ENCODE measurements at places on chromosomes 5 and 9.

DNA sequence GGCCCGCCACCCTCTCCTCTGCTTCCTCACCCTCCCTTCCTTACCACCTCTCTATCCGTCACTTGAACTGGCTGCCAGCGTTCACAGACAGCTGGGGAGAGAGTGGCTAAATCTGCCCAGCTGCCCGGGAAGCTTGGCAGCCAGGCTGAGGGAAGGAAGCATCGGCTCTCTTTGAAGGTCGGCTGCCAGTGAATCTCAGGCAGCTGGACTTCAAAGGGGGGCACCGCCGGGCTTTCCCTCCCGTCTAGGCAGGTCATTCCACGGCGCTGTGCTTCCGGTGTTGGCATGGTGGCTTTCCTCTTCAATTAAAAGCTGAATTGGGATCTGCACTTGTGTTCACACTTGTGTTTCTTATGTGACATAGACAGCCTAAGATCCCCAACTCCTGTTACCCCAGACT lies 174.0 kb downstream of the GDNF start:
- DNase-seq = no peak

DNA sequence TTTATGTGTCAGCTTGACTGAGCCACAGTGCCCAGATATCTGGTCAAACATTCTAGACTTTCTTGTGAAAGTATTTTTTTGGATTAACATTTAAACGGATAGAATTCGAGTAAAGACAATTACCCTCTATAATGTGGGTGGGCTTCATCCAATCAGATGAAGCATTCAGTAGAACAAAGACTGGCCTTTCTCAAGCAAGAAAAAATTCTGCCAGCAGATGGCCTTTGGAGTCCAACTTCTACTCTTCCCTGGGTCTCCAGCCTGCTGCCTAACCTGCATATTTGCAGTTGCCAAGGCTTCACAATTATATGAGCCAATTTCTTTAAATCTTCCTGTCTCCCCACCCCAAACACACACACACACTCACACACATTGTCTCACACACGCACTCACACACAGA lies 86.4 kb downstream of the MED10 start:
- DNase-seq = no peak

DNA sequence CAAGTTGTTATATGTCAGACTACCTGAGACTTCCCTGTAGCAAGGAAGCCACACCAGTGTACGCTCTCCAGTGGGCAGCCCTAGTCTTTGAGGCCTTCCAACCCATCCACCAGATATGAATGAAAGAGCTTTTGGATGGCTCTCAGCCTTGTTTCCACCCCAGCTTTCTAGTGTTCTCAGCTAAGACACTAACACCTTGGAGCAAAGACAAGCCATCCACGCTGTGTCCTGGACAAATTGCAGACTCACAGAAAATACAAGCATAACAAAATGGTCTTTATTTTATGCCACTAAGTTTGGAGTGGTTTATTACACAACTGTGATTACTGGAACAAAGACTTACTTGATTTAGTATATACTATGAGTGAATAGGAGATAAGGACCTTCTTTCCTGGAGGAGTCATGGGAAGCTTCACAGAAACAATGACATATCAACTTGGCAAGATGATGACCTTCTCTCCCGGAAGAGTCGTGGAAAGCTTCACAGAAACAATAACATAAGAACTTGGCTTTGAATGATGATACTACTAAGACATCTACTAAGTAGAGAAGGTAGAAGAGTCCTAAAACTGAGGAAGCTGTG lies 134.0 kb upstream of the VCAN start:
- DNase-seq = no peak

DNA sequence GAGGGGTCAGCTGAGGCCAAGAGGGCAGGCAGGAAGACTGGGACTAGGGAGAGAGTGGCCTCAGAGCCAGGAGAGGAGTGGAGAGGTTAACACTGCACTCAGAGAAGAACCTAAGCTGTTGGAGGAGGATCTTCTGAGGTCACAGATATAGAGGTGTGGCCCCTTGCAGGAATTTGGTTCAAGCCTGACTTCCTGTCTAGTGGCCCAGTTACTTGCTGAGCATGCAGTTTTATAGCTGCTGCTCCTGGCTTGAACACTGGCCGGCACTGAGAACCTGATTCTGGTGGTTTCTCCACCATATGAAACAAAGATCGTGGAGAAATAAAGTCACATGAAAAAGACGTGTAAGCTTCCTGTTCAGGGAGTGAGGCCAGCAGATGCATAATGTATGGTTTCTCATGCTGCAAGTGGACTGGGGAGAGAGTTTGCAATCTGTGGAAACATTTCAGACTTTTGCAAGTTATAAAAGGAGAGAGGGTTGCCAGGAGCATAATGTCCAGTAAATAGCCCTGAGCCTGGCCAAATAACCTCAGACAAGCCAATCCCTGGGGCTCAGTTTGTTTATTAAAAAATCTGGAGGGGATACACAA lies 82.6 kb downstream of the GALNT10 start:
- DNase-seq = no peak

DNA sequence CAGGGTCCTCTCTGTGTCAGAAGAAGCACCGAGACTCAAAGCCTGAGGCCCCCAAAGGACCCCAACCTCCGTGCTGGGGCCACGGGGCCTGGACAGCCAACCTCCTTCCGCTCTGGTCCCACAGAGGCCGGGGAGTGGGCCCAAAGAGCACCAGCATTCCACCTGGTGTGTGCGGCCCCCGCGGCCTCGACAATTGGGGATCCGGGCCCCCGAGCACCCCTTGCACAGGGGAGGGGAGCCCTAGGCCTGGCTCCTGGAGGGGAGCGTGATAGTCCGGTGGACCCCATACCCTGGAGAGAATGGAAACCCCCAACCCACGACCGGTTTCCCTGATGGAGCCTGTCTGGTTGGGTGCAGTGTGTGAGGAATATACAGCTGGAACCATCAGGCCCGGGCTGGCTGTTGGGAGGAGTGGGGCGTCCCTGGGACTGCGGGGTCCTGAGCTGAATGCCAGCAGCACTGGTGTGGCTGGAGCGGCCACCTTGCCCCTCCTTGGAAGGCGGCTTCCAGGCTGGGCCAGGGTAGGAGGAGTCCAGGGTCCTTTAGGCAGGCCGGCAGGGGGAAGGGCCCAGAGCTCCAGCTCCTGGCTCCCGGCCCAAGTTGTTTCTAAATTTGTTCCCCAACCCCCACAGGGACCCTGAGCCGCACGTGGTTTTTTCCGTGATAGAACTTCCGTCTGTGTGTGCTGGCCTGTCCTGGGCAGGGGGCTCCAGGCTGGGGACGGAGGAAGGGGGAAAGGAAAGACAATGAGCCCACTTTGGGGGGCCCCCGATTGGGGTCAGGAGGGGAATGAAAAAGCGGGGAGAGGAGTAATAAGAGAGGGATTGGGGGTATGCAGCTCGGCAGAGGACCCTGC lies 825 bp upstream of the TOR4A start:
- DNase-seq = no peak

GRCh38 chr5:128402506-128402905 lies 135.5 kb downstream of the FBN2 start:
- DNase-seq = no peak

All from stimulated activated CD8-positive, alpha-beta memory T cell treated with anti-CD3 and anti-CD28 coated beads, Interleukin-4, amount 100 ng/mL, for 1 hour (primary cell).